ENCODE measurements at places on chromosomes 11 and 22.

DNA sequence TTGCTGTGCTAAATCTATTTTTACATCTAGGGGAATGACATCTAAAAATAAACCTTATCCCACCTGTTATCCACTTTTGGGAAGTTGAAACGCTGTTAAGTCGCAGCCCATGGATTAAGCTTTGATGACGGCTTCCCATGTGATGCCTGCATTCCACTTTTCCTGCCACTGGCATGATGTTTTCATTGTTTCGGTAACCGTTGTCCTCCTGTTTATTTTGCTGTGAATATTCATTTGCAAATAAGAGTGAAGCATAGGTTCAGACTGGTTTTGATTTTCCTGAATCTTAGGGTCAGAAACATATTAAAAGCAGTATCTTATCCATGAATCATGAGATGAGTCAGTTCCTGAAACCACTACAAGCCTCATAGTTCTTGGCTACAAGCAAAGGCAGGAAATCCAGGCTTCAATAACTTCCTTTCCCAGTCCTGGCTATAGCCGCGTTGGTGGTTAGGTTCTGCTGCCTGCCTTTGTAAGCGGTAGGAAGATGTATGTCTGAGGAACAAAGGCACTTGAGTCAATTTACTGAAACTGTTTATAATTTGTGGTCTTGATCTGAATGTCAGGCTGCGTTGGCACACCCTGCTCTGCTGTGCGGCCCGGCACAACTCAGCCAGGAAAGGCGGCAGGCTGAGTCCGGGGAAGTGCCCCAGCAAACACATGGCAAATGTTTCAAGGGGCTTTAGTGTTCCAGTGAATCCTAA lies 19.4 kb downstream of the TEAD1 start:
- no peak for DNase-seq

DNA sequence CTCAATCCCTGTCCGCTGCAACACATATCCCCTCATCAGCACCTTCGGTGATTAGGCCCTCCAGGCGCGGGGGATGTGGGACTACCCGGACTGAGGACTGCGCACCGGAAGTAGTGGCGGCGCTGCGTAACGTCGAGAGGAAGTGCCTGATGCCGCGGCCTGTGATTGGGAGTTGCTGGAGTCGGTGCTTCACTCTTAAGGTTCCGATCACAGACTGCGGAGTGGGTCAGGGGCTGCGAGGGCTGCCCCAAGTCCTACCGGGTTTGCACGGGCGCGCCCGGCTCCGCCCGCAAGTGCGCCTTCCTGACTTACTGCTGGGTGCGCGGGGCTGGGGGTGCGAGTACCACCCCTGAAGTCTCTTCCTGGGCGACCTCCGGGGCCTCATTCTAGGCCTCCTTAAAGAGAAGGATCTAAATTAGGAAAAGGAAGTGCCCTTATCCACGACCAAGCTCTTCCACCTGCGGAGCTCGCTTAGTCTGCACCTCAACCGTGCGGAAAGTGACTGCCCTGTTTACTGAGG lies at the start of gene ALKBH3:
Gene ALKBH3, plus strand, starts transcription at position 192 of the 520 bp plus-strand sequence. CDS start 1,822 bp downstream, outside the sequence.
- DNase-seq: peak; percentile 36

DNA sequence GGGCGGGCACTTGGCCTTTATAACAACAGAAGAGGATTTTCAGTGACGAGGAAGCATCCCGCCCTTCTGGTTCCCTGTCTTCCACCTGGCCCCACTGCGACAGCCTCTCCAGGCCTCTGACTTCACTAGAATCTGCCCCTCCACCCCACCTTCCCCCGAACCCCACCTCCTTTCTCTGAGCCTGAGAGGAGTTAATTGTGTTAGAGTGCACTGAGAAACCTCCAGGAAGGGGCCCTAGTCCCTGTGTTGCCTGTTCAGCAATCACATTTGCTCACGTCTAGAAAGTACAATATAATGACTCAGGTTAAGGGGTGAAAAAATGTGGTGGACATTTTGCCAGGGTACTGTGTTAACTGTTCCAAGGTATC lies 38.8 kb downstream of the PTPRJ start:
- DNase-seq: no peak

GRCh38 chr11:73940801-73941570 lies 9.8 kb upstream of the DNAJB13 start:
- no peak for DNase-seq

DNA sequence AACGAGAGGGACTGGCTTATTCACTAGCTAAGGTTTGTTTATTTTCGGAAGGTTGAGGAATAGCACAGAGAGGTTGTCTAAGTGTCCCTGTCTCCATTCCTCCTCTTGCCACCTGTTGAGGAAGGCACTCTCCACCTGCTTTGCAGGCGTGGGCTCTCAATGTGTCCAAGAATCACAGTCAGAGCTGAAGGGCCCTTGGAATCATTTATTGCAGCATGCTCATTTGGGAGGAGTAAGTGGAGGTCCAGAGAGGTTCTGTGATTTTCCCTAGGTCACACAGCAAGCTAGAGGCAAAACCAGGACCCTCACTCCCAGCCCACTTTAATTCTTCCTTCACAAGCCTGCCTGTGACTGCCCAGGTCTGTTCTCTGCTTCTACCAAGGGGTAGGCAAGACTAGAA lies 21.3 kb downstream of the ZBTB16 start:
- DNase-seq: no peak

DNA sequence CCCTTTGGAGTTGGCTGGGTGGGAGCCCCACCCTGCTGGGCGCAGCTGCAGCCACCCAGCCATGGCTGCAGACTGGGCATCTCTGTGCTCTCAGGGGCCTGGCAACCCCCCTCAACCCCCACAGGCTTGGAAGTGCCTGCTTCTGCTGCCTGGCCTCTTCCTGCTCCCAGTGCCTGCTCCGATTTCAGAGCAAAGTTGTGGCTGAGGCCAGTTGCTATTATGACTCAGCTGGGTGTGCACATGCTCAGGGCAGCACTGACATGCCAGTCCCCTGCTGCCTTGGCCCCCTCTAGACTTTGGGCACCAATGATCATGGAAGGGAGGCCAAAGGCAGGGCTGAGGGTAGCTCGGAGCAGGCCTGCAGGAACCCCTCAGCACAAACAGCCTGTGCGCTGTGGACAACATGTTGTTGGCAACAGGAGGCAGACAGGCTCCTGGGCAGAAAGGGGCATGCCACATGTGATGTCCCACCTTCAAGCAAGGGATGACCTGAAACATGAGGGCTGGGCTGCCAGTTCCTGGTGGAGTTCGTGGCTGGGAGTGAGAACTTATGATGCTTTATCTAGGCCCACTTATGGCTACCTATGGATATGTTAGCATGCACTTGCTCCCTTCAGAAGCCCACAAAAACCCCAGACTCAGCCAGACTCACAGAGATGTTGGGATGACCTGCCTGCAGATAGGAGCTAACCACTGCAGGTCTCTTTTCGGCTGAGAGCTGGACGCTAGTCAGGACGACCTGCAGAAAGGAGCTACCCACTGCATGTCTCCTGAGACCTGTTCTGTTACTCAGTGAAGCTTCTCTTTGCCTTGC lies 96.4 kb upstream of the AMOTL1 start:
- no peak for DNase-seq

DNA sequence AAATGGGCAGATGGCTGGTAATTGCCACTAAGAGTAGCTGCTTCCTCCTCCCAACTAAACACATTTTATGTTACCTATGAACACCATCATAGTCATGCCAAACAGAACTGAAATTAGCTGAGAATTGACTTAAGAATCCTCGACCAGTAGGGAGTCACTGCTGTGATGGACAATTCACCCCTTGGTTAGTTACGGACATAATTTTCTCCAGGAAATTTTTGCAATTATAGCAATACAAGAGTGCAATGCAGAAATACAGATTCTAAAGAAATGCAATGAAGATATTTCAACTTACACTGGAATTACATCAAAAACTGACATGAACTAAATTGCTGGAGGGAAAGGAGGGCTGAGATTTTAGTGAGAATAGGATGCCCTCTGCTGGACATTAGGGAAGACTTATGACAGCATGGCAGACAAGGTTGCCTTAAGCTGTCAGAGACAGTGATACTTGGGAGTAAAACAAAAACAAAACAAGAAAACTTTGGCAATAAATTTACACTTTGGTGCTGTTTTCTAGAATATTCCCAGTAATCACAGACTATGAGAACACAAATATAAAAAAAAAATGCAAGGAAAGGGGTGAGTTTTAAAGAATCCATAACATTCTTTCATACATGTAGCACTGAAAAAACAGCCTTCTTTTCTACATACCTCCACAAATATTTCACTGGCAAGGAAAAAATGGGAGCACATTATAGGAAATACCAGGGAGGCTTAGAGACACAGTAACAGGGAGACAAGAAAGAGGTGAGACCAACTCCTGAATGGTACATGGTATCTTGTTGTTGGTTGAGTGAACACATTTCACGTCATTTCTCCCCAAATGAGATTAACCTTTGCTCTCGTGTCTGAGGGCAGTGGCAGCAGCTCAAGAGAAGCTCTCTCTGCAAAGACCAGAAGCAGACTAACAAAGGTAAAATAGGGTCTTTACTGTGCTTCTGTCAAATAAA lies 11.2 kb upstream of the PPP2R1B start:
- DNase-seq: peak; percentile 49

GRCh38 chr11:115590254-115590653 lies 86.0 kb upstream of the CADM1 start:
- DNase-seq: no peak

GRCh38 chr11:2663506-2663905 lies 36.3 kb downstream of the KCNQ1OT1 start:
- no peak for DNase-seq

GRCh38 chr11:64226507-64227051 lies 505 bp downstream of the NUDT22 start:
- DNase-seq: no peak

DNA sequence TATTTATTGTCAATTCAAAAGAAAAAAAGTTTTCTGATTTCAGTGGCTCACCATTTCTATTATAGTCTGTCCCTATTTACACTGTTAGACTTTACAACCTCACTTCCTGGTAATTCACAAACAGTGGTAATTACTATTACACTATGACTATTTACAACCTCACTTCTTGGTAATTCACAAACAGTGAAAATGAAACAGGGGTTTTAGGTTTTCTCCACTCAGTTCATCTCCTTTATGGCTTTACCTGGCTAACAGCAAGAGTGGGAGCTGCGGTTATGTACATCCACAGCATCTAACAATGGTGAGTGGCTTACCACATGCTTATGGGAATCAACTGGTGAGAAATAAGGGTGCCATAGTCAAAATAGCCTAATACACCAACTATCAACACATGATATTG lies 166.4 kb downstream of the CASP12 start:
- DNase-seq: no peak
